GM23248 (cell line): ENCODE measurements at places on chromosomes 7 and 10.

DNA sequence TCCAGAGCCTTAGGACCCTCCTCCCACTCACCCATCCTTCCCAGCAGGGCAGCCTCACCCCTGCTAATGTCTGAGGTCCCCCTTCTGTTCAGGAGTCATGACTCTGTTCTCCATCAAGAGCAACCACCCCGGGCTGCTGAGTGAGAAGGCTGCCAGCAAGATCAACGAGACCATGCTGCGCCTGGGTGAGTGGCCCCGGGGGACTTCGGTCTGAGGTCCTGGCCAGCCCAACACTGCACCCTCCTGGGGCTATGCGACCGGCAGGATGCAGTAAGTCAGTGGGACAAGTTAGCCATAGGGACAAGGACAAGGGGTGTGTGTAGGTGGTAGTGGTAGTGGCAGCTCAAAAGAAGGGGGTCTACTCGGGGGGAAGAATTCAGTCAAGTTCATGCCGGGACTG, 16.2 kb upstream of the AHCYL2 start:
- DNase-seq: no peak

- DNase-seq: peak; percentile 30
Observed at GRCh38 chr7:117281562-117281961, 41.3 kb downstream of the WNT2 start.

DNA sequence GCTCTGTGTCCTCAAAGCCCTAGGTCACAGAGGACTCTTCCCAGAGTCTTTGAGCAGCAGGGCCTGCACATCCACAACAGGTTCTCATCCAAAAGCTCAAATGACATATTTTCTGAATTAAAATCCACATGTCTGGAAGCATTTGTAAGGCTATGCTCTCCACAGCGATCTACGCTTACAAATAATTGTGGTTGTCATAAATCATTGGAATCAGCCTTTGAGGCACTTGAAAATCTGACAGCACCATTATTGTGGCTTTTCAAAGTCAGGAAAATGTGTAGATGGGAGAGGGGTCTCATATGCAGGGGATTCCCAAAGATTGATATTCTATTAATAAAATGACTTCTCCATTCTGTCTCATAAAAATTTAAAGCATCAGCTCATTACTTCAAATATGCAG, 16.3 kb downstream of the GPR26 start:
- no peak for DNase-seq

GRCh38 chr7:27652518-27652917, 10.2 kb downstream of the HIBADH start:
- DNase-seq: no peak

- DNase-seq: no peak
Observed at GRCh38 chr10:102677331-102678067, 33.2 kb downstream of the TRIM8 start.

DNA sequence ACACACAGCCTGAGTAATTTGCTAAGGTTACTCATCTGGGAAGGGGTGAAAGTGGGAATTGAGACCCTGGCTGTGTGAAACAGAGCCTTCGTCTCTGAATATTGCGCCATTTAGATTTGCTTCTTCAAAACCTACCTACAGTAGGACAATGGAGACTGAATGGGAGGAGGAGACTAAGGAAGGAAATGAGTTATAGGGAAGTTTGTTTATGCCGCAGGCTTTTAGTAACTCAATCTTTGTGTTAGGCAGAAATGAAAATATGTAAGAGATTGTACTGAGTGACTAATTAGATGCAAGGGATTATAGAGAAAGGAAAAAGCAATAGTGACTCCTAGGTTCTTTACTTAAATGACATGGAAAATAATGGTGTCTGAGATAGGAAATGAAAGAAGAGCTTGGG, 80.2 kb downstream of the KCND2 start:
- no peak for DNase-seq

GRCh38 chr10:74206746-74207145, 55.7 kb downstream of the ADK start:
- DNase-seq: no peak

GRCh38 chr7:47565640-47566250, 16.2 kb downstream of the TNS3 start:
- DNase-seq: no peak

DNA sequence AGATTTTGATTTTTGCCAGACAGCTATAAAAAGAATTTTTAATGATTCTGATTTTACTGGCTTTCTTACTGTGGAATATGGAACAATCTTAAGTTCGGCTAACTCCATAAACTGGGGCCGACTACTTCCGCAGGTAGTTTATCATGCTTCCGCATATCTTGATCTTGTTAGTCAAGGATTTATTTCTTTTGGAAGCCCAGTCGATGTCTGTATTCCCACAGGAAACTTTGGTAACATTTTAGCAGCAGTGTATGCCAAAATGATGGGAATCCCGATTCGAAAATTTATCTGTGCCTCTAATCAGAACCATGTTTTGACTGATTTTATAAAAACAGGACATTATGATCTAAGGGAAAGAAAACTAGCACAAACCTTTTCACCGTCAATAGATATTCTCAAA, 8.1 kb downstream of the THNSL1 start:
- DNase-seq: peak; percentile 4

GRCh38 chr10:93281367-93281720, 200.8 kb downstream of the MYOF start:
- no peak for DNase-seq

GRCh38 chr7:150564006-150564405, 3.2 kb upstream of the GIMAP4 start:
- no peak for DNase-seq

DNA sequence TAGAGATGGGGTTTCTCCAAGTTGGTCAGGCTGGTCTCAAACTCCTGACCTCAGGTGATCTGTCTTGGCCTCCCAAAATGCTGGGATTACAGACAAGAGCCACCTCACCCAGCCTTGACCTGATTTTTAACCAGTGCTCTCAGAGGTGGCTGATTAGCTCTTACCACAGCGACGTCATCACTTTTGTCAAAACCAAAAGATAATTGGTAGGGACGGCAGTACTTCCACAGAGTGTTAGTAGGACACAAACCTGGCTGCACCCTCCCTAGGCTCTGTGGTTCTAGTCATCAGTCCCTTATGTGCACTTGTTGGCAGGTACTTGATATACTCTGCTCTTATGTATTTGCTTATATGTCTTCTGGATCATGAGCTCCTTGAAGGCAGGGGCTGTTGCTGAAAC, 74.0 kb downstream of the GPR141 start:
- DNase-seq: no peak

DNA sequence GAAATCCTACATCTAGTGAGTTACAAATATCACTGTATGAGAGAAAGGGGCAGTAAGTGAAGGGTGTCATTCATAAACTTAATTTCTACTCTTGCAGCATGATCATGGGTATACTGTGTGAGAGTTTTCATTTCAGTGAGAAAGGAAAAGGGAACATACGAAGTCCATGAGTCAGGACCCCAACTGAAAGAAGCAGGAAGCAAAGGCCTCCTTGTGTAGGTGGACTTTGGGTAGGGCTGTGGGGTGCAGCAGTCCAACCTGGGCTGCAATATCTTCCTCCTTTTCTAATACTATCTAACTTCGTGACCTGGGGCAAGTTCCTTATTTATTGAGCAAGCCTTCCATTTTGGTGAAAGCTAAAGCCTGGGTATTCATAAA, 248.2 kb upstream of the TCF7L2 start:
- DNase-seq: no peak

- no peak for DNase-seq
Observed at GRCh38 chr7:1851721-1852516, 181.8 kb downstream of the ELFN1 start.

DNA sequence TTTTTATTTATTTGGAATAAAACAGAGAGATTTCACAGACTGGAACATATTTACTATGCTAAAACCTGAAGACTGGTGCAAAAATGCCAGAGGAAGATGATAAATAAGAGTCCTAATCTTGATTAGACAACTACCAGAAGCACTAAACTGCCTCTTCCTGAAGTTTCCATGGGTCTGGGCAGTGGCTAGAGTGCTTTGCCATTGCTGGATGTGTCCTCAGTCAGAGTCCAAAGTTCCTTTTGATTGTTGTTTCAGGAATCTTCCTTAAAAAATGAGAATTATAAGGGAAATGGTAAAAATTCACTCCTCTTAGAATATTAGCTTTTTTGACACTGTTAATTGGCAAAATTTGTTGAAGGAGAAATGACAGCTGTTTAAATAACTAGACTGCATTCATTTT, 86.3 kb upstream of the AHR start:
- DNase-seq: no peak

DNA sequence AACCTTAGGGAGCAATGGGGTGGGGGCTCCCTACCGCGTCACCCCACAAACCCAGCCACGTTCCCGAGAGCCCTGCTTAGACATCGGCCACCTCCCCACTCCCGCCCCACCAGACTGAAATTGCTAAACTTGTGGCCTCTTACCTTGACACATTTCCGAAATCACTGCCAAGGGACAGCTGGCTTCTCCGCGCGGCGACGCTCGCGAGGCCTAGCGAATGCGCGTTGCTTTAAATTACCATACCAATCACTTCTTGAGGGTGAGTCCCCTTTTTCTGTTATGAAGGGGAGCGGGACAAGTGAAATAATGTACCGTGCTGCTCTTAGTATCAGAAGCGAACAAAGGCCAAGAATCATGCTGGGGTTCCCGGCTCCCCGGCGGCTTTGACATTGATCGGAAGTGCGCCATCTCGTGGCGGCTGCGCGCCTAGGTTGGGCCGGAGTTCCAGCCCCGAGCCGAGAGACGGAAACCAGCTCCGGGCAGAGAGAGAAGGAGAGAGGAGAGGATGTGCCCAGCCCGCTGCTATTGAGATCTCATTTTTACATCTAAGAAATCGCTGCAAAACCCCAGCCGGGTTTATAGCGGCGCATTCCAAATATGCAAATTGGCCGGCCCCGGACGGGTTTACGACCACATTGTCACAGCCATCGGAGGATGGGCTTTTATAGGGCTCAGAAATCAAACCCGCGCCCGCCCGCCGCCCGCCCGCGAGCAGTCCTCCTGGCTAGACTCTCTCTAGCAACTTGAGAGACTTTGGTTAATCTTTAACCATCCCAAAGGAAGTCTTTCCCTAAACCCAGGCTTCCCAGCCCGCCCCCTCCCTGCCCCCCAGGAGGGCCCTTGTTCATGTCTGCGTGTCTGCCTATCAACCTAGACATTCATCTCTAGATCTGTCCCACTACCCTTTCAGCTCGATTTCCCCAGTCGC, 5.3 kb downstream of the HOXA11 start:
- DNase-seq: peak; percentile 94

GRCh38 chr7:159143780-159144757, 598 bp downstream of the VIPR2 start:
- DNase-seq: peak; percentile 6

DNA sequence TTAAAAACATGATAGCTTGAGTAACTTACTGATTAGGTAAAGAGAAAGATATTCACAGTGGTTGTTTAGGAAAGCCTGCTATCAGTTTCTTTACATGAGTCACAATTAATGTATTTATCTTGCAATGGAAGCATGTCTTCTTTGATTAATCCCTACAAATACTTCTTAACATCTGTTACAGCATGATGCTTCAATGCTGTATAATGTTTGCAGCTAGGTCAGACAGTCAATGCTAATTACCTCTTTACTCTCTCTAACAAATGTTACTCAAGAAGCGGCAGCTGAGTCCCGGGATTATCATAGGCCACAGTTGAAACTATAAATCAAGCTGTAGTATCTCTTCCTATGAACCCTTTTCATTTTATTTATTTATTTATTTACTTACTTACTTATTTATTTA, 33.2 kb downstream of the ACBD5 start:
- no peak for DNase-seq

GRCh38 chr10:93854975-93855374, 38.8 kb upstream of the SLC35G1 start:
- no peak for DNase-seq

DNA sequence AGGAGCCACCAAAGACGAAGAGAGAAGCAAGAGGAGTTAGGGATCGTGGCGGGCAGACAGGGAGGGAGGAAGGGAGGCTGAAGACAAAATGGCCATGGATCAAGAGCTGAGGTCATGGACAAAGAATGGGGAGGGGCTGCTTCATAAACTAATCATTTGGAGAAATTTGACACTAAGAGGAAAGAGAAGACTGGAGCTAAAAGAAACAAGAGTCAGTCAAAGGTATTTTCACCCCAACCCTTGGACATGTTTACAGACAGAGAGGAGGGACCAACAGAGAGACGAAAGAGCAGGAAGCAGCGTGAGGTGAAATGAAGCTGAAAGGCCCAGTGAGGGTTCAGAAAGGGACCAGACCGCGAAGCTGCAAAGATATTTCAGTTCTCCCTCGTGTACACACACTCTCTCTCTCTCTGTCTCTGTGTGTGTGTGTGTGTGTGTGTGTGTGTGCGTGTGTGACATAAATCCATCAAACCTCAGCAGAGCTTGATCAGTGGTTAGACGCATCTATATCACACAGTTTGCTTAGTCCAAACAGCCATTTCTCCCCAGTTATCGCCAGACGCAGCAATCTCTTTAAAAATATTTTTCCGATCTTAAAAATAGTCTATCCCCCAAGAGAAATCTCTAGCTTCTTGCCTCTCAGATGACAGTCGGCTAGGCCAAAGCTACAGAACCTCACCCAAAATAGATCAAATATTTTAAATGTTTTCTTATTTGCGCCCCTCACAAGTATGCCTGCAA, 12.5 kb upstream of the CALD1 start:
- DNase-seq: peak; percentile 66

GRCh38 chr7:115827305-115828045, 203.1 kb downstream of the TFEC start:
- no peak for DNase-seq

DNA sequence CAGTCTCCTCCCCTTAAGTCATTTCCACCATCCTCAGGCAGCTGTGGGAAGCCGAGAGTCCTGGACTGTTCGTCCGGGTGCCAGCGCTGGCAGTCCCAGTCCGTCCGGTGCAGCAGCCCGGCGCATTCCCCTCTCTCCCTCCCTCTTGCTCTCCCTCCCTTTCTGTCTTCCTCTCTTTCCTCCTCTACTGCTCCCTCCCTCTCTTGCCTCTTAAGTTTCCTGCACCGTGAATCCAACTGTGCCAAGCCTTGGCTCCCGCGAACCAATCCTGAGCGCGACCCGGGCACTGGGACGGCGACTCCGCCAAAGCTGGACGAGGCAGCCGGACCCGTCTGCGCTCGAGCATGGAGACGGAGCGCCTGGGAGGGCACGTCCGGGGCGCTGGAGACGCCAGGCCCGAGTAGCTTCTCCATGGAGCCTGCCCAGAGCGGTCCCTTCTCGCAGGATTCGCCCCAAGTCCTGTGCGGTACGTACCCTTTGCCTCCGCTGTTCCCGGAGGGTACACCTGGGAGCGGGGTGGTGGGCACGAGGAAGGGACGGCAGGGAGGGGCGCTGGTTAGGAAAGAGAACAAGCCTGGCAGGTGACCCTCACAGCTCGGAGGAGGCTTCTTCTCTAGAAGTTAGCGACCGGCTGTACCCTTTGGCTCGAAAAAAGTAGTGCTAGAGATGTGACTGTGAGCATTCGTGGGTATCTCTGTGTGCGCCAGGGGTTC, 1.0 kb downstream of the NXPH1 start:
- DNase-seq: no peak
